CD8-positive, alpha-beta memory T cell (primary cell): ENCODE measurements at places on chromosomes 12 and 14.

DNA sequence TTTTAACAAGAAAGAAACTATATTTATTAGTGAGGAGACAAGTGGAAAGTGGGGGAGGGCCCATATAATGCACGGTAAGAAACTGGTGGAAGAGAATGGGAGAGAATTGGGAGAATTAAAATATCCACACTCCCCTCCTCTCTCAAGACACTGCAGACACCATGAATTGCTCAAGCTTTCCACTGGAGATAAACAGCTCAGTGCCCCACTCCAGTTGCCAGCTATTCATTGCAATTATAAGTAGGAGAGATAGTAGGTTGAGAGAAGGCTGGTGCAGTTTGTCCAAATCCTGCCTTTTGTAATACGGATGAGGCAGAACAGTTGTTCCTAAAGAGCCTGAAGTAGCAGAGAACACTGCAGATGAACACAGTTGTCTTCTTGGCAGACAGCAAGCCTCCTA is 38.2 kb downstream of the DCAF5 start:
- DNase-seq: no peak
- peaks cover 20% of the 10 kb centered on the region for H3K4me1 ChIP-seq
- no peak overlapping the region for H3K27ac ChIP-seq
- no peaks in the 10 kb centered on the region for H3K27me3 ChIP-seq

- DNase-seq: no peak
- H3K27me3 ChIP-seq: no peaks in the 10 kb centered on the region
- peak overlapping the region; percentile 93 for H3K4me3 ChIP-seq
- H3K27ac ChIP-seq: peak overlapping the region; percentile 83
- no peaks in the 10 kb centered on the region for H3K36me3 ChIP-seq
These were observed 1.4 kb downstream of the PCK2 start for GRCh38 chr14:24095271-24096068.

GRCh38 chr12:15186597-15186996 is 34.6 kb downstream of the RERG start:
- no peak overlapping the region for H3K4me3 ChIP-seq
- no peak for DNase-seq
- no peaks in the 10 kb centered on the region for H3K4me1 ChIP-seq
- no peaks in the 10 kb centered on the region for H3K27me3 ChIP-seq
- H3K27ac ChIP-seq: no peak overlapping the region
- H3K36me3 ChIP-seq: no peaks in the 10 kb centered on the region

DNA sequence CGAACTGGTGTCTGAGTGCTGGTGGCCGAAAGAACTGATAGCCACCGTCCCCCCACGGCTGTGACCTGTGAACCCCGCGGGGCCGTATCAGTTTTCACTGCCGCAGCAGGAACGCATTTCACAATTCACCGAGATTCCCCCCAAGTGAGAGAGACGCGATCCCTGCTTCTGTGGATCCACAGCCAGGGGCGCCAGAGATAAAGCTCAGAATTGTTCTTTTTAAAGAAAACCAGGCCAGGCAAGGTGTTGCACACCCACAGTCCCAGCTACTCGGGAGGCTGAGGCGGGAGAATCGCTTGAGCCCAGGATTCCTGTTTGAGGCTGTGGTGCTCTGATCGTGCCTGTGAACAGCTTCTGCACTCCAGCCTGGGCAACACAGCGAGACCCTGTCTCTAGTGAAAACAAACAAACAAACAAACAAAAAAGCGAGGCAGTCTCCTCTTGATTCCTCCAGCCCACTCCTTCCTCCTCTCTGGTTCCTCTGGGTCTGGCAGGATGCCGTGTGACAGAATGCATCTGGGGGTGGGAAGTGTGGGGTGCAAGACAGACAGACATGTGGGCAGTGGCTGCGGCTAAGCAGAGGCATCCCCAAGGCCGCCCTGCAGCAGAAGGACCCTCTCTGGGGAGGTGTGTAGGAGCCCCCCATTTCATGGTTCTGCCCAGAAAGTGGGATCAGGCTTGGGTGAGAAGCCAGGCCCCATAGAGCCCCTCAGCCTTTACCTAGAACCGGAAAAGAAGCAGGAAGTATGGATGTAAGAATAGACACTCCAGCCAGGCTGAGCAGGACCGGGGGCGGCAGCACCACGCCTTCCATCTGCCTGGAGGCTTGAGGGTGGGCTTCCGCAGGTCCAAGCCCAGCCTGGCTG is 39.2 kb upstream of the PPP1R13B start:
- no peak for DNase-seq
- H3K27ac ChIP-seq: no peak overlapping the region
- no peaks in the 10 kb centered on the region for H3K27me3 ChIP-seq
- H3K4me1 ChIP-seq: no peaks in the 10 kb centered on the region
- no peaks in the 10 kb centered on the region for H3K36me3 ChIP-seq

DNA sequence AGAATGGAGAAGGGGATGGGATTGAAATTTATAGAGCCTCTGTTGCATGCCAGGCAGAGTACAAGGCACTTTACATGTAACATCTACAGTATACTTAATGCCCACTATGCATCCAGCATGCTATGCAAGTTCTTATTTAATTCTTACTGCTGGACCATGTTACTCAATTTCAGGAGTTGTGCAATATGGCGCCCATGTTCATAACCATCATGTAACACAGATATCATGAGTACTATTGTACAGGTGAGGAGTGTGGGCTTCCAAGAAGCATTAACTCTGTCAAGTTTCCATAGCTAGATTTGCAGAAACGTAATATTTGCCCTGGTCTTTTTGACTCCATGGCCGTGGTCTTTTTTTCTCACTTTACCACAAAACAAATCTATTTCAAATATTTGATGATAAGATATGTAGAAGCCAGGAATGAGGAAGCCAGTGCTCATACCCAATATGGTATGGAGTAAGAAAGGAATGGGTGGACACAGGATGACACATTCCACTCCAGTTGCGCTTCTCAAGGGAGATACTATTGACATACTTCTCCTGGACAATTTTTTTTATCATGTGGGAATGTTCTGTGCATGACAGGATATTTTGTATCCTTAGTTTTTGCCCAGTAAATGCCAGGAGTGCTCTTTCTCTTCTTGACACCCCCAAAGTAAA is 191.8 kb downstream of the C12orf75 start:
- DNase-seq: no peak
- H3K4me1 ChIP-seq: no peaks in the 10 kb centered on the region
- no peak overlapping the region for H3K27ac ChIP-seq
- no peaks in the 10 kb centered on the region for H3K36me3 ChIP-seq
- H3K4me3 ChIP-seq: no peak overlapping the region

GRCh38 chr12:32702473-32702872 is 23.4 kb downstream of the DNM1L start:
- H3K27me3 ChIP-seq: no peaks in the 10 kb centered on the region
- peaks cover 3% of the 10 kb centered on the region for H3K36me3 ChIP-seq
- H3K27ac ChIP-seq: no peak overlapping the region

- H3K4me3 ChIP-seq: no peak overlapping the region
- no peaks in the 10 kb centered on the region for H3K36me3 ChIP-seq
- no peak overlapping the region for H3K27ac ChIP-seq
- H3K4me1 ChIP-seq: no peaks in the 10 kb centered on the region
- no peaks in the 10 kb centered on the region for H3K27me3 ChIP-seq
These were observed 360.9 kb upstream of the NAV3 start for GRCh38 chr12:77469578-77470333.

DNA sequence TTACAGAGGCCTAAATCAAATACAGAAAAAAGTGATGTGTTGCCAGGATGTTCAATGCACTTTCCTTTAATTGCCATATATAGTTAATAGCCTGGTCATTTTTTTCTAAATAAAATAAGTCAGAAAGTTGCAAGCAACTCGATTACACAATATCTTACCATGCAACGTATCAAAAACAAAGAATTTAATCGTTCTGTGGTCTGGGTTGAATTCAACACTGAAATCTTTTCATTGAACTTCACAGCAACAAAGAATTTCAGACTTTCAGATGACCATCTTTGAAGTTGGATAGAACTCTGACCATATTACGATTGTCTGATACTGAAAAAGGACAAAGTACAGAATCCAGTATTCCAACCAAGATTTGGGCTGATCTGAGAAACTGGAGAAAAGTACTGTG is 231.9 kb downstream of the SLC25A21 start:
- no peak for DNase-seq
- H3K4me1 ChIP-seq: no peaks in the 10 kb centered on the region
- H3K27ac ChIP-seq: no peak overlapping the region
- H3K4me3 ChIP-seq: no peak overlapping the region
- H3K36me3 ChIP-seq: no peaks in the 10 kb centered on the region
- no peaks in the 10 kb centered on the region for H3K27me3 ChIP-seq

DNA sequence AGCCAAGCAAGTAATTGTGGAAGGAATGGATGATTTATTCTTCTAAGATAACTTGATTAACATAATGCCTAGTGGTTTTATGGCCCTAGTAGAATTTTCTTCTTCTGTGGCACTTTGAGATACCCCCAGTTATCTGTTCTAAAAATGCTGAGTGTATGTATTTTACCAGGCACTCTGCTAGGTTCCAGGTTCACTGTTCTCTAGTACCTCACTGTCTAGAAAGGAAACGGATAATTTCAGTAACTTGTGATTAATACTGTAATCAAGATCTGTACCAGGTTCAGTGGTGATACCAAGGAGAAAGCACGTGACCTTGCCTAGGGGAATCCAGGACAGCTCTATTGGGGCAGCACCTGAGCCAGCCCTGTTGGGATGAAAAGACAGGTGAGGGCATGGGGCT is 8.0 kb downstream of the ANO6 start:
- no peak overlapping the region for H3K4me3 ChIP-seq
- DNase-seq: no peak
- H3K27me3 ChIP-seq: no peaks in the 10 kb centered on the region
- H3K27ac ChIP-seq: no peak overlapping the region
- no peaks in the 10 kb centered on the region for H3K36me3 ChIP-seq
